Midbrain (tissue), 1 donor: ENCODE measurements at places on chromosomes 16 and 17.
A peak's percentile ranks its signal among the peaks of the same experiment; 100 is the strongest.

- DNase-seq: peak; percentile 60
Observed at GRCh38 chr17:59513934-59514841, 51.2 kb upstream of the DHX40 start.

DNA sequence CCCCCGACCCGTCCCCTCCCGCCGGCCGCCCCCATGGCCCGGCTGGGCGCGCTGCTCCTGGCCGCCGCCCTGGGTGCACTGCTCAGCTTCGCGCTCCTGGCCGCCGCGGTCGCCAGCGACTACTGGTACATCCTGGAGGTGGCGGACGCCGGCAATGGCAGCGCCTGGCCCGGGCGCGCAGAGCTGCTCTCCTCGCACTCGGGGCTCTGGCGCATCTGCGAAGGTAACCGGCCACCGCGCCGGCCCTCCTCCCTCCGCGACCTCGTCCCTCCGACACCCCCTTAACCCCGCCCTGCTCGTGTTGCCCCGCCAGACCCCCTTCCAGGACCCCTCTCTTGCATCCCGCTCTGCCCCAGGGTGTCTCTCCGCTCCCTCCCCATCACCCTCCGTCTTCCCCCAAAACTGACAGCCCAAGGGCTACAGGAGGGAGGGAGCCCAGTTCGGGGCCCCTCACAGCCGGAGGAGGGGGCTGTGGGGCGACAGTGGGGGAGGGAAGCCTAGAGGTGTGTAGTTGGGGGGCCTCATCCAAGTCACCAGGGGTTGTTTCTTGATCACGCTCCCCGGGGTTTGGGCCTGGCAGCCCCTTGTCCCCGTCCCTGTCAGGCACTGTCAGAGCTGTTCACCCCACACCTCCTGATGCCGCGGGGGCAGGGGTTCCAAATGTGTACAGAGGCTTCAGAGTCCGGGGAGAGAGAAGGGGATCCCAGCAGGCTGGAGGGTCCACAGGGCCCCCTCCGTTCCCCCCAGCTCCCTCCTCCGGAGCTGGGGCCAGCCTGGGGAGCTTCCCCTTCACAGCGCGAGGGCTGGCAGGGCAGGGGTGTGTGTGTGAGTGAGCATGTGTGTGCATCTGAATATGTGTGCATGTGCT, 794 bp downstream of the TMEM235 start:
- no peak for DNase-seq

- no peak for DNase-seq
Observed at GRCh38 chr17:30599428-30600059, 122.3 kb downstream of the GOSR1 start.

DNA sequence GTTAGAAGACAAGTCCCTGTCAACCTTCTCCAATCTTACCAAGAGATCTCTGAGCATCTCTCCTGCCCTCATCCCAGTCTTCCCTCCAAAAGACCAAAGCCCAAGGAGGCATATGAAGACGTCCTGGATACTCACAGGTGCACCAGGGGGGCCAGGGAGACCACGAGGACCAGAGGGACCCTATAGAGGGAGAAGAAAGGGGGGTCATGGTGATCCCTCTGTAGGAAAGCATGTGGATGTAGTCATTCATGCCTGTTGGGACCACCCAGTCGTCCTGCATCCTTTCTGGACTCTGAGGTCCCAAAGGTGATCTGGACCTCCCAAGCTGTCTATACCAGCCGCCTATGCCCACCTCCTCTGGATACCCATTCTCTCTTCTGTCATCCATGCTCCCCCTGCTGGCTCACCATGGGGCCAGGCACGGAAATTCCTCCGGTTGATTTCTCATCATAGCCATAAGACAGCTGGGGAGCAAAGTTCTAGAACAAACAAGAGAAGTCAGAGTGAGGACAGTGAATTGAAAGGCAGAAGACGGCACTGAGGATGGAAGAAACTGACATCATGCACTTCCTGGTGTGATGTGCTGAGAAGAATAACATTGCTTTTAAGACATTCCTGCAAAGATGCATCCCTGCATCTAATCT, 3.3 kb downstream of the COL1A1 start:
- peak; percentile 11 for DNase-seq

DNA sequence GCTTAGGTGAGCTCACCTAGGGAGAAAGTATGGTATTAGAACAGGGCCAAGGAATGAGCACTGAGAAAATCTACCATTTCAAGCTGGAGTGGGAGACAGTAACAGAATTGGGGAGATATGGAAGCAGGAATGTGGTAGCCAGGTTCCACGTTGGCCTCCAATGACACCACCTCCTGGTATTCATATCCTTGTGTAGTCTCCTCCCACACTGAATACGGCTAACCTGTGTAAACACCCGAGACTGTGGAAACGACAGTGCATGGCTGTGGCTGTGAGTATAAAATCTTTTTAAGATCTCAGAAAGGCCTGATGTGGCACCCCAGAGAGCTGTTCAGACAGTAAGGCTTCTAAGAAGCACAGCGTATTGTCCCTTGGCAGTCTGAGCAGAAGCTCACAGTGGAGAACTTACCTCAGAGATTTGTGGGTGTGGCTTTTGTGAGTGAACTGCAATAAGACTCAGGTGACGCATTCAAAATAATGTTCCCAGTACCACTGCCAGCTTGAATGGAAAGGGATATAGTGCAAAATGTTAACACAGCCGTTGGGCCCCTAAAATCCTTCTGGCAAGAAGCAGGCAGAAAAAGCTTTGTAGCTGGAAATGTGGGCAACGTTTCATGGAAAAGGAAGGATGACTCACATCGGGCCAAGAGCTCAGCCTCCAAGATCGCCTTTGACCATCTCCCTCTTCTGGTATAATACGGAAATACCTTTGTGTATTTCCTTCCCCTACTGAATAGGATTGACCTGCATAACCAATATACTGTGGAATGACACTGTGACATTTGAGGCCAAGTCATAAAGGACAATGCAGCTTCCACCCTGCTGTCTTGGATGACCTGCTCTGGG, 14.4 kb downstream of the SDR42E1 start:
- no peak for DNase-seq

DNA sequence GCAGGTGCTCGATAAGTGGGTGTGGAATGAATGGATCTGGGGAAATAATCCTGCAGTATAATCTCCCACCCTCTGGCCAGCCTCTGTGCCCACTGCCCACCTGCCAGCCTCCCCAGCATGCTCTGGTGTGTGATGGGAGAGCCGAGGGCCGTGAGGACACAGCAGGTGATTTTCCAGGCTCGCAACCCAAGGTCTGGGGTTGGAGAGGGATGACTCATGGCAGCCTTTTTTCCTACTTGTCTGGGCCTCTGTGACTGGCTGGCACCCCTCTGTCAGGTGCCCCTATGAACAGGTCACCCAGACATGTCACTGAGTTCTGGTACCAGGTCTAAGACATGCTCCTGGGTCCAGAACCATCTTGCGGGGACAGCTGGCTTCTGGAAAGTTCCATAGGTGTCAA, 385.7 kb upstream of the TNRC6C start:
- no peak for DNase-seq

DNA sequence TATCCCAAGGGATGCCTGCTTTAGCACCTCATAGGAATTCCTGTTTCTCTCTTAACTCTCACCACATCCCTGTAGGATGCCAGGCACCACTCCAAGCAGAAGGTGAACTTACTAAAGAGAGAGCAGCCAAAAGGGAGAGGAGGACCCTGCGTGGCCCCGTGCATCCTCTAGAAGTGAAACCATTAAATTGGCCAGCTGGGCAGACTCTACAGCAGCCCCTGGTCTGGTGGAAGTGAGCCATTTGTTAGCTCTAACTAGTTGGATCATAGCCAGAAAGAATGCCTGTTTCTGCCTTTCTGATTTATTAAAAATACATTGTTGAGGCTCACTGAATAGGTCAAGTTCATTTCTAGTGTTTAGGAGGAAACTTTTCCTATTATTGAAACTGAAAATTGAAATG, 22.3 kb downstream of the TMEM11 start:
- DNase-seq: no peak

- DNase-seq: no peak
Observed at GRCh38 chr16:30637944-30638343, 12.8 kb upstream of the PRR14 start.

- no peak for DNase-seq
Observed at GRCh38 chr17:79685121-79685520, 45.6 kb upstream of the ENPP7 start.

- DNase-seq: no peak
Observed at GRCh38 chr17:50764734-50765149, 2.6 kb downstream of the ANKRD40CL start.

DNA sequence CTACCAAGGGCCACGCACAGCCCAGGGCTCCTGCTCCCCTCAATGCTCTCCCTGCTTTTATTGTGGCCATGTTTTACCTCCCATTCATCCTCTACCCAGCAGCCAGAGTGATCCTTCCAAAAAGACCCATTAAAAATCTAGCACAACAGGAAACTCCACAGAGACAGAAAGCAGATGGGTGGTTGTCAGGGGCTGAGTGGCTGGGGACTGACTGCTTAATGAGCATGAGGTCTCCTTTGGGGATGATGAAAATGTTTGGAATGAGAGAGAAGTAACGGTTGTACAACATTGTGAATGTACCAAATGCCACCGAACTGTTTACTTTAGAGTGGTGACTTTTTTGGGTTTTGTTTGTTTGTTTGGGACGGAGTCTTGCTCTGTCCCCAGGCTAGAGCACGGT, 107.4 kb downstream of the GAS7 start:
- DNase-seq: no peak

DNA sequence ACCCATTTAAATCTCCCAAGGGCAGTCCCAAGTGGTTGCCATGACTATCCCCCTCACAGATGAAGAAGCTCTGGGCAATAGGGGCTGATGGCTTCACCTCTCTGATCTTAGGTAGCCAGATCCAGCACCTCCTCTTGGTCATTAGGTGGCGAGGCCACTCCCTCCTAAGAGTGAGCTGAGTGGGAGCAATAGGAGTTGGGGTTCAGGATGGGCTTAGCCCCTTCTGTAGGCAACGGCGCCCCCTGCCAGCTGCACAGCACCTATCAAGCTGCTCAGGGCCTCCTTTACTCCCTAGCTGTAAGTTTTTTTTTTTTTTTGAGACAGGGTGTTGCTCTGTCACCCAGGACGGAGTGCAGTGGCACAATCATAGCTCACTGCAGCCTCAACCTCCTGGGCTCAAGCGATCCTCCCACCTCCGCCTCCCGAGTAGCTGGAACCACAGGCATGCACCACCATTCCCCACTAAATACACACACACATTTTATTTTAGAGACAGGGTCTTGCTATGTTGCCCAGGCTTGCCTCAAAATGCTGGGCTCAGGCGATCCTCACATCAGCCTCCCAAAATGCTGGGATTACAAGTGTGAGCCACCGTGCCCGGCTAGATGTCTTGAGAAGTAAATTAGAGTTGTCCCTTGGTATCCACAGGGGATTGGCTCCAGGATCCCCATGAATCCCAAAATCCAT, 3.5 kb upstream of the RRAD start:
- DNase-seq: no peak

DNA sequence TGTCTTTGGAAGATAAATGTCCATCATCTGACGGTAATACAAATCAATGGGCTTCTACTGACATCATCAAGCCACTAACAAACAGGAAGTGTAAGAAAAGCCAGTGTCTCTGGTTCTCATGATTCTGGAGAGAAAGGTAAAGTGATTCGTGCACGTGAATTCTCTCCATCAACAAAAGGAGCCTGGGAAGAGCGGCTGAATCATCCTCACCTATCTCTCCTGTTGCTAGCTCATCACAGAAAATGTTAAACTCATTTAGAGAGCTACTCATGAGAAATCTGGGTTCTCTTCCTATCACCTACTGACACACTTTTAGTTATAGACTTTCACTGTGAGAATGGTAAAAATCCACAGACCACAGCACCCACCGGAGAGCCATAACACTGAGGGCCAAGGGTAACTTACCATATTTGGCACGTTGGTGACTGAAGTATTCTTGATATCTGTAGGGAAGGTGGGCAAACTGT, 70.3 kb downstream of the CREBBP start:
- no peak for DNase-seq

GRCh38 chr17:10197362-10197720, 1.1 kb downstream of the GAS7 start:
- no peak for DNase-seq

GRCh38 chr16:87735270-87736007, 30.3 kb downstream of the KLHDC4 start:
- DNase-seq: no peak

DNA sequence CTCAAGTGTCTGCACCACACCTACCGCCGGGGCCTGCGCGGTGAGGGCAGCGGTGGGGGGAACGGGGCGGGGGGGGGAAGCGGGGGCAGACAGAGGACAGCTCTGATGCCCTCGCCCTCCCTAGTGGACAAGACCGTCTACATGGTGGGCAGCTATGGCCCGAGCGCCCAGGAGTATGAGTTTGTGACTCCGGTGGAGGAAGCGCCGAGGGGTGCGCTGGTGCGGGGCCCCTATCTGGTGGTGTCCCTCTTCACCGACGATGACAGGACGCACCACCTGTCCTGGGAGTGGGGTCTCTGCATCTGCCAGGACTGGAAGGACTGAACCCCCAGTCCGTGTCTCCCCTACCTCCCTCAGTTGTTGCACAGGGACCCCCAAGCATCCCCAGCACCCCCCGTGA, 473 bp upstream of the PDIA2 start:
- no peak for DNase-seq

GRCh38 chr16:73848993-73849392, 447.6 kb upstream of the PSMD7 start:
- no peak for DNase-seq

DNA sequence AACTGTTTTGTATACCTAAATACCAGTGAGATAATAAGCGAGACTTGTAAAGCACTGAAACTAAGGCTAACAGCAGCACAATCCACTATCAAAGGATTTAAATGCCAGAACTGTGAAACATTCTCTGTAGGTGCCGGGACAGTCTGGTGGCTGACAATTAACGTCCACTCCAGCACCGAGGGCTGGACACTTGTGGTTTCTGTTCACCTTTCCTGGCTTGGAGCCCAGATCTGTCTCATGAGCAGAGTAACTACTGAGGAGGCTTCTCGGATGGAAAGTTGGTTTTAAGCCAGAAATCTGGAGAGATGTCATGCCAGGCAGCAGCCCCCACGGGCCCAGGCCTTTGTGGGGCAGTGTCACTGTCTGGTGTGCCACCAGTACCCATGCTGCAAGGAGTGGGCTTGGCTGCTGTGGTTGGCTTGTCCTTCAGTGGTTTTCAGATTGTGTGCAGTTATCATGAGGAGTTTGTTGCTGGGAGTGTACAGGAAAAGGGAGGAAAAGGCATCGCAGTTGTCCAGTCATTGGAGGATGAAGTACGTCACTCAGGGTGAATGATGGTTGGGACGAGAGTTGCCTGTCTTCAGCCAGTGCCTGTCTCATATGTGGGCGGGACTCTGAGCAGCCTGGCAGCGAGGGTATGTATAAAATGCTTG, 35.5 kb downstream of the UBN1 start:
- DNase-seq: no peak

- DNase-seq: no peak
Observed at GRCh38 chr16:49640581-49640980, 215.3 kb downstream of the ZNF423 start.

GRCh38 chr16:8756755-8757154, 40.7 kb downstream of the TMEM186 start:
- no peak for DNase-seq

DNA sequence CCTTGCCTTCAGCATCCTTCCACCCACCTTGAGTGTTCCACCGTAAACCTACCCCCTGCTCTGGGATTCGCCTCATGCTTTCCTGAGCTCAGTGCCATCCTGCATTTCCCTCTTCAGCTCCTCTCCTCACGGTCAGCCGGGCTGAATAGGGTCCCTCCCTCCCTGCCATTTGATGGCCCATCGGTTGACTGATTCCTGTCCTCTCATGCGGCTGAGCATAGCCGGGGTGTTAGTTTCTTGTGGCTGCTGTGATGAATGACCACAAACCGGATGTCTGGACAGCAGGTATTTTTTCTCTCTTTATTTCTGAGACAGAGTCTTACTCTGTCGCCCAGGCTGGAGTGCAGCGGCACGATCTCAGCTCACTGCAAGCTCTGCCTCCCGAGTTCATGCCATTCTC, 44.1 kb upstream of the MGAT5B start:
- DNase-seq: no peak

- DNase-seq: no peak
Observed at GRCh38 chr16:67242138-67242730, 5.0 kb downstream of the FHOD1 start.
